ENCODE measurements at places on chromosomes 2 and 18.
A peak's percentile ranks its signal among the peaks of the same experiment; 100 is the strongest.

- no peak for DNase-seq
Measured at GRCh38 chr2:134706587-134707329, 12.0 kb downstream of the TMEM163 start.

- DNase-seq = no peak
Measured at GRCh38 chr2:128416806-128417205, 98.1 kb upstream of the HS6ST1 start.

DNA sequence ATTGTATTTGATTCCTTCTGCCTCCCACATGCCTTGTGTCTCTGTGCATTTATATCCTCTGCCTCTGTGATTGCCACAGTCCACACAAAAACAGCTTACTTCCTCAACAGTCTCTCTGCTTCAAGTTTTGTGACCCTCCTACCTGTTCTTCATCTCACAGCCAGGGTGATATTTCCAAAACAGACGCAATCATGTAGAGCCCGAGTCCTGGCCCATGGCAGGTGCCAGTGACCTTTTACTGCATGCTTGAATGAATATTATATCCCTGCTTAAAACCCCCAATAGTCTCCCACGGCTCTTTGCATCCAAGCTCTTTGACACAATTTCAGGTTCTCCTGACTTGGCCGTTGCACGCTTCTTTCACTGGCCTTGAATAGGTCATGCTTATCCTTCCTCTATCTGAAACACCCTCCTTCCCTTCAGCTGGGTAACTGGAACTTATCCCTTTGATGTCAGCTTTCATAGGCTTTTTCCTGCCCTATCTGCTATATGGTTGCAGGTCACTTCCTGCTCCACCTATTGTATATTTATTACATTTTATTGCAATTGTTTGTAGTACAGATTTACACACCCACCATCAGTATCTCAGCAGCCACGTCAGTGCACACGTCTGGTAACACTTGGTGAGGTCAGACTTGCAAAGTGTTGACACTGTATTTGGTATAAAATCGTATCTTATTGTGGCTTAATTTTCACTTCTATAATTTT is 29.7 kb upstream of the IL1B start:
- DNase-seq = no peak

GRCh38 chr2:230691005-230691647 is 21.5 kb upstream of the CAB39 start:
- no peak for DNase-seq

DNA sequence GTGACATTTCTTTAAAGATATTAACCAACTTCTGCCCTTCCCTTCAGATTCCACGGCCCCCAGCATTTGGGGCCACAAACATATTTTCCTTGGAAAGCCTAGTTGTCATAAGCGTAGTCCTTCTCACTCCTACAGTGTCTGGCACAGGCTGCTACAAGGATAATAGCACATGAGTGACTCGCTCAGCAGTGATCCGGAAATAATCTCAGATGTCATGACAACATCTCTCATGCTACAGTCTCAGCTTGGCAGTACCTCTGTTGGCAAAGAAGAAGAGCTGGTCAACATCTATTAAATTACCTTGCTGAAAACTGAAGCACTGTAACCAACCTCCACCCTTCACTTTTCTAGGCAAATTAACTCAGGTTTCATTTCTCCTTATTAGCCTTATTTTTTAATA is 351.7 kb downstream of the RAD51AP2 start:
- DNase-seq = no peak

DNA sequence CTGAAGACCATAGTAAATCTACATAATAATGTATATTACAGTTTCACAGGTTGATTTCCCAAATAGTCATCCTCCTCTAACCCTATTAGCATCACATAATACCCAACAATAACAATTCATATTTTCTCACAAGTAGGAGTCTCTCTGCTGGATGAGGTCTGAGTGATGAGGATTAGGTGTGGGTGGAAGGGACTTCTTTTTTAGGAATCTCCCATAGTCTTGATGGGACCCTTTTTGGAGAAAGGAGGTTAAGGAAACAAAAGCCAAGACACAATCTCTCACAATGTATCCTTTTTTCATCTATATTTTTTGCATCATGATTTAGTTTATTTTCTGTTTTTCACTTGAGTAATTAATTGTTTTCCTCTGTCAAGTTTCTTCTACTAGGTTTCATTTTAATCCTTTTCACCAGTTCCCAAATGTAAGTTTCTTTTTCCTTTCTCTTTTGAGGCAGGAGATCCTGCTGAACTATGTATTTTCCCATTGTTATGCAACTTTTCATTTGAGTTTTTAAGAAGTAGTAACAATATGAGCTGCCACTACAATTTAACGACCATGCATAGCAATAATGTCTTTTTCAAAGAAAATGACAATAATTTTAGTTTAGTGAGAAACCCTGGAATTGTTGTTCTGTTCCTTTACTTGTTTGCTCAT is 2.5 kb upstream of the IFIH1 start:
- no peak for DNase-seq

- no peak for DNase-seq
Measured at GRCh38 chr2:226802573-226802972, 3.0 kb upstream of the IRS1 start.

DNA sequence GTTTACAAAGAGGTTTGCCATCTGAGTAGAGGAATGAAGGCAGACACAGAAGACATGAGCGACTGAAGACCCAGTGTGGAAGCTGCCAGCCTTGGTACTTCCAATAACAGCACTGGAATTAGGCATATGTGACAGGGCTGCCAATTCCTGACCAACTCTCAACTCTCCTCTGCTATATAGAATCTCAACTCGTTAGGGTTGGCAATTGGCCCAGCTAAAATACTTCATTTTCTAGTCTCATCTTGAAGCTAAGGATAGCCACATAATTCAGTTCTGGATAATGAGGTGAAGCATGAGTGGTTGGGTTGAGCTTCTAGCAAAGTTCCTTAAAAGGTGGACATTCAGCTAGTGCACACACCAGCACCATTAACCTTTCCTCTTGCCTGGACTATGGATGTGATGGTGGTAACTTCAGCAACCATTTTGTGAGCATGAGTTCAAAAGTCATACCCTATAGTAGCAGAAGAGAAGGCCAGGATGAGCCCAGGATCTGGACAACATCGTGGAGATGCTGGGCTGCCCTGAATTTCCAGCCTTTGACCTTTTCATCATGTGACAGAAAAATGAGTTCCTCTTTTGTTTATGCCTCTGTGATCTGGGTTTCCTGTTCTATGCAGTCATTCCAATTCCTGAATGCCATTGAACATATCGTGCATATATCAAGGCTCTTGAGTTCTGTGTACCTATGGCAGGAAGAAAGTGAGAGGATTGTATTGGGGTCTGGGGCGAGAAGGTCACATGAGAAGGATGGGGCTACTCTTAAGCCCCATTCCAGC is 68.1 kb upstream of the HAAO start:
- no peak for DNase-seq

DNA sequence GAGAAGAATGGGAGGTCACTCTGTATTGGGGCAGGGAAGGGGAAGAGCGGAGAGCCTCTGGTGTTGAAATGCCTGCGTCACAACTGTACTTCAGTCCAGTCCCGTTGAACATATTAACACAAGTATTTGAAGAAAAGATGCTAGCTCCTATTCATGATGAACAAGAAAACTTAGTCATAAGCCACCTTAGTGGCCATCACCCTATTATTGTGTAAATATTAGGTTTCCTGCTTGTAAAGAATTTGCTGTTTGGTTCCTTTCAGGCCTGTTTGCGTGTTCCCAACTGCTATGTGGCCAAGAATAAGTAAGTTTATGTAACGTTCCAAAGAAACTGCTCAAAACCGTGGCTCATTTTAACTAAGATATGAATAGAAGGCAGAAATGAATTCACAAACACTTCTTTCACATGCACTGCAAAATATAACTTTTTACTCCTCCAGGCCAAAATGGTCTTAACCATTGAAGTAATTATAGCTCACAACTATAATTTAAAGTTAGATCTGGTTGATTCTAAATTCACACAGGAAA is 204.3 kb downstream of the ZNF385B start:
- no peak for DNase-seq

DNA sequence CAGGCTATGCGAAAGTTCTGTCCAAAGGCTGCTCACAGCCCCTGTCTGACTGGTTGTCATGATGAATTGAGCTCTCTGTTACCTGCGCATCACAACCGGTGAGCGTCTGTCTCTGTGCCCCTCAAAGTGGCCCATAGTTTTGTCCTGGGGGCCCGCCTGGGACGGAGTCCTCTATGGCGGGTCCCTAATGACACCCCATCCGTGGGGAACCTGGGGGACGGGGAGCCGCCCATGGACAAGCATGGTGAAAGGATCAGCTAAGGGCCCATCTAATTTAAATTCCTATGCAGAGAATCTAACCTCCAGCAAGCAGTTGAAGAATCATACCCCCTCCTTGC is 473 bp downstream of the ELMOD3 start:
- DNase-seq = no peak

DNA sequence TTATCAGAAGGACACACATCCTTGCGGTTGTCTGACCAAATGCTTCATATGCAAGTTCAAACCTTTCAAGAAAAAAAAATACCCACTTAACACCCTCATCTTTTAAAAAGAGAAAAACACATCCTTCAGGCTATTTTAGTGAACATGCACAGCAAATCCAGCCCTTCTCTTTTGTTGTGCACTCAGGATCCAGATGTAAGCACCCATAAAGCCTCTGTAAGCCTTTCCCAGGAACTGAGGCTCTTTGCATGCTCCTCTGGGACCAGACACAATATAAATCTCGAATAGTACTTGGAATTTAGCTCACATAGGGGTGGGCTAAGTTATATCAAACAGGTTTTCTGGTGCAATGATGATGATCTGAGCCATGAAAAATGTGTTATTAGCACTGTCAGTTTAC is 308.8 kb upstream of the FAM98A start:
- no peak for DNase-seq

- peak; percentile 62 for DNase-seq
Measured at GRCh38 chr2:196160101-196160500, 11.3 kb downstream of the STK17B start.

- no peak for DNase-seq
Measured at GRCh38 chr2:188601927-188602326, 310.3 kb downstream of the GULP1 start.

- DNase-seq = no peak
Measured at GRCh38 chr2:857937-858336, 92.7 kb upstream of the SNTG2 start.

DNA sequence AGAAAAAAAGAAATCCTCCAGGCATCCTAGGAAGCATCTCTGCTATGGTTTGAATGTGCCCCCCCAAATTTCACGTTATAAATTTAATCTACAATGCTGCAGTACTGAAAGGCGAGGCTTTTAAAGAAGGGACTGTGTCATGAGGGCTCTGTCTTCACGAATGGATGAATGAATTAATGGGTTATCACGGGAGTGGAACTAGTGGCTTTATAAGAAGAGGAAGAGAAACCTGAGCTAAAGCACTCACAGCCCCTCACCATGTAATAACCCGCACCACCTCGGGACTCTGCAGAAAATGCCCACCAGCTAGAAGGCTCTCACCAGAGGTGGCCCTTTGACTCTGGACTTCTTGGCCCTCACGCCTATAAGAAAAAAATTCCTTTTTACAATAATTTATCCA is 27.6 kb downstream of the RNU4ATAC start:
- no peak for DNase-seq

DNA sequence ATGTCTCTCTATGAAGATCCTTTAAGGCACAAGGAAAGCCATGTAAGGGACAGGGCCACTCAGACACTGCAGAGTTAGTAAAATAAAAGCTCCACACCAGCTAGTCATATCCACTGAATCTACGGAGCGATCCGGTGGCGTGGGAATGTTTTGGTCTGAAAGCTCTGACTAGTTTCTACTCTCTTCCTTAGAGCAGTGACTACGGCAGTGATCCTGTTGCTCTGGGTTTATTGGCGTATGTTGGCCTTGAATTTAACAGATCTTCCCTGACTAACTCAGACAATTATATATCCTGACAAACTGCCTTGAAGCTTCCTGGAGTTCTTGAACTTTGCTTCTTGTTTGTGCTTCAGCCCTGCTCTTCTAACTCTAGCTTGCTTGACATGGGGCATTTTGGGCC is 115.3 kb upstream of the FZD5 start:
- no peak for DNase-seq

- DNase-seq = no peak
Measured at GRCh38 chr2:71811157-71811556, 336.5 kb downstream of the CYP26B1 start.

DNA sequence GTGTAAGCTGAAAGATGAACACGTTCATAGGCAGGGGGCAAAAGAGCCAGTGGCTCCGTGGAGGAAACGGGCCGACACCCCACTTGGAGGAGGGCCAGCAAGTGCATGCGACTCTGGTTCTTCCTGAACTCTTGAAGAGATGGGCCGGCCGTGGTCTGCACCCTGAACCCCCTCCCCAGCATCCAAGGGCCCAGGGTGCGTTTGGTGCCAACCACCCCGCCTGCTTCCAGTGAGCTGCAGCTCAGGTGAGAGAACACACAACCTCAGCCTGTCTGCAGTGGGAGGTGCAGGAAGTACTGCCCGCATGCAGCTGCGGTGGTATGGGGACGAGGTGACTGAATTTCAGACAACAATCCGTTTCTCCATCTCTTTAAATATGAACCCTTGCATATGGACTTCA is 58.9 kb downstream of the ADNP2 start:
- DNase-seq = no peak

DNA sequence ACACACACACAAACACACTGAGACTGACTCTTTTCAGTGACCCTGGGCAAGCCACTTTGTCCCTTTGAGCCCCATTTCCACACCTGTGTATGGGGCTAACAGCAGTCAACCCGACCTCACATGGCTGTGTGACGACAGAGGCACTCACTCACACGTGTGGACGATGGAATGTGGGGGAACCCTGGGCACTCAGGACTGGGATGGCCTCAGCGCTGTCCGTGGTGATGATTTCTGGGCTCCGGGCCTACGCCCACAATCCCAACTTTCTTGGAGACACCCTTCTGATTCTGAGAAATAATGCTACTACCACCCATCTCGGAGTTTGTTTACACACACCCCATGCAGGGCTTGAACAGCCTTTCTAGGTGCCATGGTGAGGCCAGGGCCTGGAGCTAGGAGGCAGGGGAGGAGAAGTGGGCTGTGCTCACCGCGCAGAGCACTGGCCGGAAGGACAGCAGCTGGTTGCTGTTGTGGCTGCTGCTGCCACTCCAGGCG is 1.5 kb downstream of the CRYBA2 start:
- DNase-seq = no peak

- DNase-seq = no peak
Measured at GRCh38 chr2:144586476-144586875, 66.6 kb upstream of the ZEB2 start.

GRCh38 chr2:157075924-157076323 is 181.6 kb upstream of the GALNT5 start:
- DNase-seq = no peak
